ENCODE measurements at places on chromosomes 11 and 22.
A peak's percentile ranks its signal among the peaks of the same experiment; 100 is the strongest.

DNA sequence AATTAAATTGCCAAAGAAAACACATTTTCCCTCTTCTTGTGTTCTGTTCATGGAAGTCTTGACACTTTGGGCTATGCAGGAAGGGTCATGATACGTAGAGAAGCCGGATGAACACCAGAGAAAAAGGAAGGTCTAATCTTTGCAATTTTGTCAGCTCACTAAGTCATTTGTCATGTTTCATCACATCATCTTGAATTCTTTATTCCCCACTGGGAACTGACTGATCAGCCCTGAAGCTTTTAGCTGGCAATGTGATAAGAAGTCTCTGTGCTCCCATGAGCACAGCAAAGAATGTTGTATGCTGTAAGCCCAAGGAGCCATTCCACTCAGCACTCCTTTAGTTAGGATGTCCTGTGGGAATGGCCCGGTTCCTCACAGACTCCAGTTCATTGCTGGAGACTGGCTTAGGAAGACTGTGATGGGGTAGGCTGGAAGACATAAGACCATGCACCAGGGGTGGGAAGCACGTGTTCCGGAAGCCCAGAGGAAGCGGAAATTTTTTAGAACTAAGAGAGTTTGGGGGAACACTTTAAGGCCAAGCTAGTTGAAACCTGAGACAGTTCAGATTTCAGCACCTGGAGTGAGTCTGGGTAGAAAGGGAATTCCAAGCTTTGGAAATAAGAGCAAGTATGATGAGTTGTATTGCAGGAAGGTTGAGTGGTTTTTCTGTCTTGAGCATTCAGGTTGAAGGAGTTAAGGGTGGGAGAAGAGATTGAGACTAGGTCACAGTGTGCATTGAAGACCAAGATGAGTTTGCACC lies 306.7 kb upstream of the MTNR1B start:
- DNase-seq, result no peak

DNA sequence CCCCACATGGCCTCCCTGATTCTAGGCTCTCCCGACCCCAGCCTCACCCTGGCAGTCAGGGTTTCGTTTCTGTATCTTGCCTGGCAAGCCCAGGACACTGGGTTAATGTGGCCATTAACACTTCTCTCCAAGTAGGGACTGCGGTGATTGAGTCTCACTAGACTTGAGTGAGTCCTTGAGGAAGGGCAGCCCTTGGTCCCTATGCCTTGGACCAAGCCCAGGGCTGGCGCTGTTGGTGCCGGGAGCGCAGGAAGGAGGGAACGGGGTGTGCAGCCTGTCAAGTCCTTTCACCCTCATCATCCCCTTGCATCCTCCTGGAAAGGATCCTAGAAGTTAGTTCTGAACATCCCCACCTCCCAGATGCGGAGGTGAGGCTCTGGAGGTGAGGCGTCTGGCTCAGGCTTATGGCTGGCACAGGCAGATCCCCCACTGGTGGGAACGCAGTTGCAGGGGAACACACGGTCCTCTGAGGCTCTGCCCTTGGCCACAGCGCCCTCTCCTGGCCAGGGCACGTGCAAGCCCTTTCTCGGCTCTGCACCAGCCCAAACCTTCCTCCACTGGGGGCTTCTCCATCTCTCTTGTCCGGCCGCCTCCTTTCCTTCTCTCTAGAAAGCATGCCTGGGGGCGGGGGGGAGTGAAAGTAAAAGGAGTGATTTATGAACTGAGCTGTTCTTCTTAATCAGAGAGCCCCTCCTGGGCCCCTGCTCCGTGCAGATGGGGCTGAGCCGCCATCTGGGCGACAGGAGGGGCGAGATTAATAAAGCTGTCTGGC lies 56.7 kb downstream of the TP53I11 start:
- peak; percentile 60 for DNase-seq

DNA sequence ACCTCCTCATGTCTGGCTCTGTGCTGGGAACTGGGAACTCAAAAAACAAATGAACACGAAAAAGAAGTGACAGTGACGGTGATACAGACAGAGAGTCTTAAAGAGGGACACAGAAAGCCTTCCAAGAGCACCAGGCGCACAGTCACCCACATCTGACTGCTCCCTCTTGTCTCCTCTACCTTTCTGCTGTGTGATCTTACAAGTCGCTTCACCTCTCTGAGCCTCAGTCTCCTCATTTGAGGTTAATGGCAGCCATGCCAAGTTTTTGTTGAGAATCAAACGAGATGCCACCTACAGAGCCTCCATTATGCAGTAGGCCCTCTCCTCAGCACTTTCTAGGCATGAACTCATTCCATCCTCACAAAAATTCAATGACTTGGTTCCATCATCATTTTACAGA lies 3.7 kb downstream of the LRRC32 start:
- no peak for DNase-seq

GRCh38 chr11:26194881-26195280 lies 137.0 kb upstream of the ANO3 start:
- DNase-seq, result no peak

GRCh38 chr11:83140691-83141455 lies 16.1 kb upstream of the PCF11 start:
- DNase-seq, result no peak

- DNase-seq, result peak; percentile 20
Observed at GRCh38 chr11:116853461-116854073, 16.1 kb upstream of the APOA1 start.

DNA sequence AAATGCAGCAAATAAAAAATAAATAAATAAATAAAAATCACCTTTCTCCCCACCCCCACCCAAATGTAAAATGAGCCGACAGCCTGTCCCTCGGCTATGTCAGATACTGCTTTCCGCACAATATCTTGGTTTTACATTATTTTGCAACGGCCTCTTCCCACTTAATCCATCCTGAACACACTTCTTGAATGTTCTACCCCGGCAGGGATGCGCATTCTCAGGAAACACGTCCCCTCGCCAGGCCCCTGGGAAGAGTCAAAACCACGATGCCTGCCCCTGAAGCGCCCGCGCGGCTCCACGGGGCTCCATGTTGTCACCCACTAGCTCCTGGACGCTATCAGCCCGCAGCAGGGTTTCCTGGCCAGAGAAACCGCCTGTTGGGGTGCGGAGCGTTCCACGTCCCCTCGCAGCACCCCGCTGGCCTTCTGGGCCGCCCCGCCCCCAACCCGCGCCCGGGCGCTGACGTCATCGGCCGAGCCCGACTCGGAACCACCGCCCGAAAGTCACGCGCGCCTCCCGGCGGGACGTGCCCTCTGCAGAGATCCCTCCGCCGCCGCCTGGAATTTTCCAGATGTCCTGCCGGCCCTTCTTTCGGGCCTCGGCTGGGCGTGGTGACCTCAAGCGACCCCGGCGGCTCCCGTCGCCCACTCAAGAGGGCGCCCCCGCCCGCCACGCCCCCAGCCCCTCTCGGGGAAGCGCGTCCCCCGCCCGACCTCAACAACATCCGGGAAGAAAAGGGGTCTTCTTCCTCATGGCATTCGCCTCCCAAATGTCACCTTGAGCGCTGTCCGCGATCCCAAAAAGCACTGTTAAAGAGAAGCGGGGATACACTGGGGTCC lies 585 bp upstream of the NEAT1 start:
- DNase-seq, result peak; percentile 81

GRCh38 chr11:6319704-6320410 lies 444 bp downstream of the CAVIN3 start:
- no peak for DNase-seq

GRCh38 chr11:104529213-104529612 lies 365.3 kb upstream of the PDGFD start:
- DNase-seq, result no peak

- no peak for DNase-seq
Observed at GRCh38 chr11:65305501-65306268, 9.0 kb upstream of the CDC42EP2 start.

DNA sequence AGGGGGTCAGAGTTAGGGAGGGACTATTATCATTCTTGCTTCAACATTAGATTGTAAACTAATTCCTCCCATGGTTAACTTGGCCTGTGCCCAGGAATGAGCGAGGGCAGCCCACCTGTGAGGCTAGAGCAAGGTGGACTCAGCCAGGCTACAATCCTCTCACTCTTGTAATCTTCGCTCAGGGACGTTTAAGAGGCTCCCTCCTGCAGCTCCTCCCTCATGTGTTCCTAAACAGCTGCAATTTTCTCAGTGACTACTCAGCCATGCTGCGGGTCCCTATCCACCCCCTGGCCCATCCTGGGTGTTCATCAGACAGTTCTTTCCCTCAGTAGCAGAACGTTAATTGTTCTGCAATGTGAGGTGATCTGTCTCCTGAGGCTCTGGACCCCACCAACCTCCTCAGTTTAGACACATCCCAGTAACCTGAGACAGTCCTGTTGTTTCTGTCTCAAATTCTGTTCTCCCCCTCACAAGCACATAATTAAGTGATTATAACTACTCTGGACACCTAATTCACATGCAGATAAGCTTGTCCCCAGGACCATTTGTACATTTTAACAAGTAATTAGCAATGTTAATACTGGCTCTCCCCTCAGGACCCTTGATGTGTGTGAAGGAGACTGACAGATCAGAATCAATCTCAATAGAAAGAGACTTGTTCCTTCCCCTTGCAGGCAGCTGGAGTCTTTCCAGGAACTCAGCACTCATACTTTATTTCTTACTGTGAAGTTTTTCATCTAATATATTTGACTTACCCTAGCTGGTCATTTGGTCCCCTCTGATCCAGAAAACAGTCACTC lies 337.2 kb upstream of the B3GAT1 start:
- no peak for DNase-seq

- DNase-seq, result no peak
Observed at GRCh38 chr22:19383292-19383691, 48.2 kb downstream of the HIRA start.

DNA sequence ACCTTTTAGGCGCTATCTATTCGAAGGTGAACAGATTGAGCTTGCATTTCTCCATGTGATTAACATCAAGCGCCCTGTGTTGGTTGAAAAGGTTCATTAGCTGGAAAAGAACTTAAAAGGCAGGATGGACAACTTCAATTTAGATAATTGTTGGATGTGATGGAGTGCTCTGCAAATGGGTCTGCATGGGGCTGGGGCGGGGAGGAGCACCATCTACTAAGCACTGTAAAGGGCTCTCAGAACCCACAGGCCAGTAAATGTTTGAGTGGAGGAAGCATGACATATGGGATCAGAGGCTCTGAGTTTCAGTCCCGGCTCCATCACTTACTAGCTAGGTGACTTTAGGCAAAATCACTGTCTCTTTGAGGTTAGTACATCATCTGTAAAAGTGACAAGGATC lies 28.2 kb downstream of the ARL14EP start:
- DNase-seq, result no peak
